ENCODE measurements at places on chromosomes 4 and X.

DNA sequence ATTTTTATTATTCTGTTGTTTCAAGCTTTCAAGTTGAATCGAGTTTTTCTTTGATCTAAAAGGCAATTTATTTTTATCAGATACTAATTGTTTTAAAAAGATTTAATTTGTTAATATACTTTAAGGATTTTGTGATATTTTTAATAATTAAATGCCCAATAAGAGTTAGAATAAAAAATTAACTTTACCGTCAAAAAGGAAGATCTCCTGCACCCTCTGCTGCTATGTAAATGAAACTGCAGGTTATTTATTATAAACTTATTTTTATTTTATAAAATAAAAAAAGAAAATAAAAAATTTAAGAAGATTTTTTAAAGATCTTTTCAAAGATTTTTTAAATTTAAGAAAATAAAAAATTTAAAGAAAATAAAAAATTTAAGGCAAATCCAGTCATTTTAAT, 166.1 kb downstream of the CCSER1 start:
- DNase-seq, result no peak

- no peak for DNase-seq
Observed at GRCh38 chr4:6753891-6754290, 28.6 kb upstream of the KIAA0232 start.

- DNase-seq, result no peak
Observed at GRCh38 chr4:47386561-47387235, 76.8 kb downstream of the COMMD8 start.

GRCh38 chrX:63354484-63354883, 3.4 kb upstream of the SPIN4 start:
- no peak for DNase-seq

GRCh38 chr4:94970650-94971049, 212.9 kb downstream of the BMPR1B start:
- no peak for DNase-seq

DNA sequence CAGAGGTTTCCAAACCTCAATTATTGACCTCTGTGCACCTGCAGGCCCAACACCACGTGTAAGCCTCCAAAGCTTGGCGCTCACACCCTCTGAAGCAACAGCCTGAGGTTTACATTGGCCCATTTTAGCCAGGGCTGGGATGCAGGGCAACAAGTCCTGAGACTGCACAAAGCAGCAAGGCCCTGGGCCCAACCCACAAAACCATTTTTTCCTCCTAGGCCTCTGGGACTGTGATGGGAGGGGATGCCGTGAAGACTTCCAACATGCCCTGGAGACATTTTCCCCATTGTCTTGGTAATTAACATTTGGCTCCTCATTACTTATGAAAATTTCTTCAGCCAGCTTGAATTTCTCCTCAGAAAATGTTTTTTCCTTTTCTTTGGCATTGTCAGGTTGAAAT, 54.9 kb upstream of the CNKSR2 start:
- DNase-seq, result no peak

GRCh38 chr4:56804551-56804950, 16.9 kb downstream of the SPINK2 start:
- no peak for DNase-seq

- DNase-seq, result peak; percentile 53
Observed at GRCh38 chr4:85681221-85681657, 206.3 kb downstream of the ARHGAP24 start.

DNA sequence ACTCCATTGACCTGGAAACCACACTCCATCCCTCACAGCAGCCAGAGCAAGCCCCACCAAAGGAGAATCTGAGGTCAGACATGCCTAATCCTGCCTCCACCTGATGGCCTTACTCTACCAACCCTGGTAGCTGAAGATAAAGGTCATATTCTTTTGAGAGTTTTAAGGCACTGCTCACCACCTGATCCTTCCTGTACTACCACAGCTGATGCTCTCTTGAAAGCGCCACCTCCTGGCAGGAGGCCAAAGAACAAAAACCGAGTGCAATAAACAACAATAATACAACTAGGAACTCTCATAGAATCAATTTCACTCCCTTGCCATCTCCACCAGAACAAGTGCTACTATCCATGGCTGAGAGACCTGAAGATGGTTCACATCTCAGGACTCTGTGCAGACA, 301.6 kb downstream of the NAF1 start:
- no peak for DNase-seq

- no peak for DNase-seq
Observed at GRCh38 chrX:48626401-48627298, 29.4 kb downstream of the WDR13 start.

DNA sequence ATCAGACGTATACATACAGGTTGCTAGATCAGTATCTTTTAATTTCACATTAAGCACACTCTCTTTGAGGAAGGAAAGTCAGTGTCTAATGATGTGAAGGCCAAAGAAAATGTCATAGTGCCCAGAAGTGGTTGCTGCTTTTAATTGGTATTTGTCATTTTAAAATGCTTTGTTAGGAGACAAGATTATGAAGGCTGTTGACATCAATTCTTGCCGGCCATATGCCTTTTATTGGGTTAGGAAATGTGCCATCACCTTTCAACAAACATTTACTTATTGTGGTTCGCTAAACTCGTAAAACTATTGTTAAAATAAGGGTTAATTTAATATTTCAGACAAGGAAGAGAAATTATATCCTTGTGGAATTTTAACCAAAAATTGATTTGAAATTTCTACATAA, 32.2 kb downstream of the NFKB1 start:
- DNase-seq, result no peak
